ENCODE measurements at places on chromosomes 7 and 10.

DNA sequence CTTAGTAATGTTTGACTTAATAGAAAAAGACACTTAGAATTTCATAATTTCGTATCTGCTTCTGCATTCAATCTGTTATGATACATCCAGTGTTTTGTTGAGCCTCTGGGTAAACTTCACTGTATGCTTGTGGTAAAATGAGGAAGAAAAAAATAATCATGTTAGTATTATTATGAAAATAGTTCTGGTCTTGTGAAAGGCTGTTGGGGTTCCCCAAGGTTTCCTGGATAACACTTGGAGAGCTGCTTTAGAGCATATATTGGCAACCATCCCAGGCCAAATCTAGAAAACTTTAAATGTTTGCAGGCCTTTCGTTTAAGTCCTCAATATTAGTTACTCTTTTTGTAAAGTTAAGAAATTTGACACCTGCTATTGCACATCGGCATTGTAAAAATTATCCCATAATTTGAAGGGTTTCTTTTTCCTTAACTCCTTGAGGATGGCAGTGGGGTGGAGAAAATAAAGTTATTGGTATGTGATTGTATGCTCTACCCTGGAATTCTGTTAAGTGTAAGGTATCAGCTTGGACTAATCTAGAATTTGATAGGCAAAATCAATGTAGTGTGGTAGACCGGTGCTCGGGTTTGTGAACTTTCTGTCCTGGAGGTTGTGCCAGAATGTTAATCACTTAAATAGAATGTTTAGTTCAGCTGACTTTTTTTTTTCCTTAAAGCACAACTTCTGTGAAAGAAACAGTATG, 54.5 kb downstream of the WAC start:
- no peak for DNase-seq

- no peak for DNase-seq
These were observed 72.3 kb upstream of the SRRM3 start for GRCh38 chr7:76129366-76129765.

DNA sequence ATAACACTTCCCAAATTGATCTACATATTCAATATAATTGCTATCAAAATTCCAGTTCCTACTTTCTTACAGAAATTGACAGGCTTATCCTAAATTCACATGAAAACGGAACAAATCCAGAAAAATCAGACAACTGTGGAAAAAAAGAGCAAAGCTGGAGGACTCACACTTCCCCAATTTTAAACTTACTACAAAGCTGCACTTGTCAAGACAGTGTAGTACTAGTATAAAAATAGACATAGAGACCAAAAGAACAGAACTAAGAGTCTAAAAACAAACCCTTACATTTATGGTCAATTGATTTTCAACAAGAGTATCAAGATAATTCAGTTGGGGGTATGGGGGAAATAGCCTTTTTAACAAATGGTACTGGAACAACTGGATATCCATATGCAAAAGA, 27.5 kb downstream of the LMBR1 start:
- DNase-seq: no peak

DNA sequence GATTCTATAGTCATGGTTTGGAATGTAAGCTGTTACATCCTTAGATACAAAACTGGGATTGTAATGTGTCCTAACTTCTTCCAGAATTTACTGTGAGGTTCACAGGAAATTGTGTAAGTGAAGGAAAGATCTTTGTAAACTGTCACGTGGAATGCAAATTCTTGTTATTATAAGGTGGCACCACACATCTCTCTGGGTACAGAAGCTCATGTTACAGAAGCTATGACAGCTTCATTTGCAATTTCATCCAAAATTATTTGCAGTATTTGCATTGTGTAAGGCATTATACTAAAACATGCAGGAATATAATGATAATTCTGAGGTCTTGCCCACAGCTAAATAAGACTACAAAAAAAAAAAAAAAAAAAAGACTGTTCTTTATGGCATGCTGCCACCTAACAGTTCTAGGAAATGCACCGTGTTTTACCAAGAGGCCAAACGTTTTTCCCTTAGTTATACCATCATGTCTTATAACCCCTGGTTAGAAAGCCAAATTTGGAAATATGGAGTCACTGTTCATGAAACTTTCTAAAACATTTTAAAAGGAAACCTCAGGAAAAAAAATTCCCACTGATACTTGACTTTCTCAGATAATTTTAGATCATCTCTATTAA, 17.6 kb downstream of the MINDY3 start:
- no peak for DNase-seq

GRCh38 chr10:132914732-132915131, 27.6 kb downstream of the CFAP46 start:
- DNase-seq: peak; percentile 34

DNA sequence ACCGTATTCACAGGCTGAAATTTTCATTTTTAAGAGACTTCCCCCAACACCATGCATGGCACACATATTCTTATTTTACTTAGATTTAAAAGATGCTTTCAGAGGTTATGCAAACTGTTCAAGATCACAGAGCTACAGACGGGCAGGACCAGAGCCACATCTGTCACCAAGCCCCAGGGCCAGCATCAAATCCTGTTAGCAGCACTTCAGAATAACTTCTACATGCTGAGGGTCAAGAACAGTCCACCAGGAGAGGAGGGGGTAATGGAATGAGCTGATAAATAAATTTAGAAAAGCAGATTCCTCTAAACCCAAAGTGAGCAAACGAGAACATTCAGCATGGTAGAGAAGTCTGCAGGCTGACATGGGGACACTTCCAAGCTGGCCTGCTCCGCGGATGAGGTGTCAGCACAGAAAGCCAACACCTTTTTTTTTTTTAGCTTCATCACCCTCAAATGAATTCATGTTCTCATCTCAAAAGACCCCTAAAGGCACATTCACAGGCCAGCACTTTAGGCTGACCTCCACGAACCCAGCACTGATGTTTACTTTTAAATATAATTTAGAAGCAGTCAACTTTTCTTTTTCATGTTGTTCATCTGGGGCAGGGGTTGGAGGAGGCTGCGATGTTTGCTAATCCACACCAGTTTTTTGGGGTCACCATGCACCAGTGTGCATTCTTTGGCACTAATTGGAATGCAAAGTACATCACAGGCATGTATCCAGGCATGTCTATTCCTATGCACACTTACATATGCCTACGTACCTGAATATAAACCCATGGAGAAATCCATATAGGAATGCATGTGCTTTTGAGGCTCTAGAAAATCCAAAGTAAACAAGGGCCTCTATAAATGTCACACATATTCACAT, 249.0 kb downstream of the TNS3 start:
- no peak for DNase-seq

DNA sequence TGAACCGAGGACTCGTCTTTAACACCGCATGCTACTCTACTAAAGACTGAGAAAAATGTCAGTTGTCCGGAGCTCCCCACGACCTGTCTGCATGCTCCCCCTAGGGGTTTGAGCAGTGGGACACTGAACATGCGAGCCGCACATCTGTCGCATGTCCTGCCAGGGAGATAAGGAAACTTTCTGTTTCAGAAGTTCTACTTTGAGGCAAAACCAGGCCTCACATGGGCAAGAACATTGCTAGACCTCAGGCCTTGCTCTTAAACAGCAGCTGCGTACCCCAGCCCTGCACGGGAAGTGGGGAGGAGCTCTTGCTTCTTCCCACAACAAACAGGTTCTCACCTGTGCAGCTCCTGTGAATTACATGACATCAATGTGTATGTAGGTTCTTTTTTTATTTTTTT, 30.3 kb upstream of the HERPUD2 start:
- DNase-seq: peak; percentile 79

DNA sequence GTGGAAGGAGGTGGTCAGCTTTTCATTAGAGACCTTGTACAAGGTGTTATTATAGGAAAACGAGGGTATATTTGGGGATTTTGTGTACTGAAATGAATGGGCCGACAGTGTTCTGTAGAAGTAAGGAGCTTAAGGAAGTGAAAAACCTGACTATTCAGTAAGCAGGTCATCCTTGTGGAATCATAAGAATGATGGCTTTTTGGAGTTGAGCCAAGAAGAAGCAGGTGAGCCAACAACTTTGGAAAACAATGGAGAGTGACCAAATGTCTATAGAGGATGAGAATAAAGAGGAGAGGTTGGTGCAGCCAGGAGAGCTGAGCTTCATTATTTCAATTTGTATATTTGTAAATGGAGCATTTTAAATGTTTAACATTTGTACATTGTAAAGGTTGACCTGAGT, 595.7 kb downstream of the CCSER2 start:
- no peak for DNase-seq

DNA sequence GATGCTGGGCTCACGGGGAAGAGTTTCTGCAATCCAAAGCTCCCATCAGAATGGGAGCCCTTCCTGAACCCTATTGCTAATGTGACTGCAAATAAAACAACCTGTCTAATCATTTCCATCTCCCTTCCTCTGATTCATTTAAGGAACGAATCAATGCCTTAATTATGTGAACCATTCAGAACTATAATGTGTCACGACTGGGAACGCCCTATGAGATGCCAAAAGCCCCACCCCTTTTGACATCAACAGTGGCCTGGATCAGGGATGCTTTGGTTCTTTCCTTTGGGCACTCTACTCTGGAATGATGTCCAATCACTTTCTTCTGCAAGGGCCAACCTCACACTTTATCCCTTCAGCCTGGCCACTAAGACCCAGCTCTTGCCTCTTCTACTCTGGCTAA, 195.4 kb upstream of the AOAH start:
- no peak for DNase-seq

GRCh38 chr7:14085901-14086300, 96.4 kb upstream of the ETV1 start:
- DNase-seq: no peak

DNA sequence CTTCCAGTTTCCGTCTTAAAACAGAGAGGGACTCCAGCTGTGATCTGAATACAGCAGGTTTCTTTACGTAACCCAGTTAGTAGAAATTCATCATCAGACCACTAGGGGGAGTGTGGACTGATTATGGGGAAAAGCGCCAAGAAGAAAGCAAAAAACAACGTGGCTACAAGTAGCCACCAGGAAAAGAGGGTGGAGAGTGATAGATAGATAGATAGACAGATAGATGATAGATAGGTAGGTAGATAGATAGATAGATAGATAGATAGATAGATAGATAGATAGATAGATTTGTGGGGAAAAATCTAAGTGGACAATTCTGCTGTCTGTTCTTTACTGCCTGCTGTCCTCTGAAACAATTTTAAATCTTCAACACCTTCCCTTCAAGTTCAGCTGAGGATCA, 12.7 kb upstream of the AKR1B10 start:
- no peak for DNase-seq

GRCh38 chr7:154720016-154720415, 282.9 kb downstream of the PAXIP1 start:
- no peak for DNase-seq

- DNase-seq: no peak
These were observed 1214.1 kb downstream of the SORCS1 start for GRCh38 chr10:105950410-105950809.

DNA sequence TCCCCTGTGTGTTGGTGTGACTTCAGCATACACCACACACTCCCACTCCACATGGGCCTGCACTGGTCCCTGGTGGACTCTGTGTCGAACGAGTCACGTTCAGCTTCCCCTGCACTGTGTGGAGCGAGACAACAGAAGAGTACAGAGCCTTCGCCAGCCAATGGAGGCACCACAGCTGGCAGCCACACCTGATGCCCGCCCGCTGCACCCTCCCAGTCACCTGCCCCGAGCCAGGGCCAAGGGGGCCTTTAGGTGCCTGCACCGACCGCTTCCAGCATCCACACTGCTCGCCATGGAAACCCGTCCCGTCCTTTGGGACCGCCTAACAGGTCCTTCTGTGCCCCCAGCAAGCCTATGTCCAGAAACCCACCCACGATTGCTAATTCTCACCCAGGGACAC, 9.2 kb downstream of the FOXL3 start:
- peak; percentile 50 for DNase-seq

GRCh38 chr7:121259826-121260225, 69.0 kb upstream of the WNT16 start:
- no peak for DNase-seq

- no peak for DNase-seq
These were observed 36.0 kb downstream of the BCAP29 start for GRCh38 chr7:107615910-107616680.

DNA sequence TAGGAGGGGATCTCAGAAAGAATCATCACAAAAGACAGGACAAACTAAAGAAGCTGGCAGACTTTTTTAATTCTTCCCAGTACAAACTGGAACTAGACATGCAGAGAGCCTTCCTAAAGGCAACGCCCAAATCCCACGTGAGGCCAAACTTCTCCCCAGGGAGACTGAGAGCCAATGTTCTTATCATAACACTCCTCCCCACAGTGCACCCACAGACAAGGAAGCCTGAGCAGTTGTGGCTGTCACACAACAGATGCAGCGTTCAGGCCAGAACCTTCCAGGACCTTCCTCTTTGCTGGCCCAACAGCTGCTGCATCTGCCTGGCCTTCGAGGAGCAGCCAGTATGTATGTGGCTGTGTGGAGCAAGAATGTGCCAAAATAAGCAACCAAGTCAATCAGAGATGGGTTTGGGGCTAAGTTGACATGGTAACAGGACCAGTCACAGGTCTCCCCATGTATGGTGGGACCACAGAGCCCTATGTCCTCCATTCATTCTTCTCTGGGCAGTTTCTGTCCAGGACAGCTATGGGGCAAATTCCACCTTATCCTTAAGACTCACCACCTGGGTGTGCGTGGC, 34.9 kb downstream of the SRPK2 start:
- no peak for DNase-seq

GRCh38 chr10:128985036-128985435, 482.0 kb upstream of the MGMT start:
- DNase-seq: no peak

DNA sequence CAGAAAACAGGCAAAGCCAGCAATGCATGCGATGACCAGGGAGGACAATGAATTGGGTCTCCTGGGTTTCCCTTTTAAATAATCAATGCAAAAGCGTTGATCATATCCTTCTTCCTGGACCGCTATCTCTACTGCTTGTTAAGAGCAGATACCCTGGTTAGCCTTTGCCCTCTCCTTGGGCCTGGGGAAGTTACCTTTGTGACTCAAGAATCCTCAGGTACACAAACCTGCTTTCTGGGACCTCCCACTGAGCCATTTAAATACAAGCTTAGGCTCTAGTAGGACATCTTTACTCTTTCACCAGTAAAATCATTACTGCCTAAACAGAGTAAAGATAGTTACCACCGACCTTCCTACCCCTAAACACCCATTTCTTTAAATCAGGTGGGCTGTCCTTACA, 173.9 kb downstream of the WNT2 start:
- DNase-seq: no peak

- no peak for DNase-seq
These were observed 313.0 kb upstream of the AOAH start for GRCh38 chr7:37037286-37037685.

- peak; percentile 36 for DNase-seq
These were observed 80.4 kb upstream of the ANLN start for GRCh38 chr7:36309301-36309700.

- DNase-seq: no peak
These were observed 2.4 kb downstream of the EIF4H start for GRCh38 chr7:74176555-74176954.

DNA sequence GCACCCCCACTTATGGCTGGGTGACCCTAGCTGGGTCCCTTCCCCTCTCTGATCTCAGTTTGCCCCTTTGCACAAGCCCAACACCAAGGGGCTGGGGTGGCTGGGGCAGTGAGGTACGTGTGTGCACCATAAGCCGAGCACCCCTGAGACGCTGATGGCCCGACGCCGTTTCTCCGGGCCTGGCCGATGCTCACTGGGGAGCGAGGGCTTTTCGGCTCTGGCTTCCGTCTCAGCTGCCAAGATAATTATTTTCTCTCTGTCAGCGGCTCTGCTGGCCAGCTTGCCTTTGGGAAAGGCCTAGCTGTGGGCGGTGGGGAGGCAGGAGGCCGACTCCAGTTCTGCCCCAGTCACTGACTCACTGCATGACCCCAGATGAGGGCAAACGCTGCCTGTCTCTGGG, 91.0 kb downstream of the ZMIZ1 start:
- no peak for DNase-seq

GRCh38 chr10:87913156-87913921, 49.9 kb downstream of the PTEN start:
- no peak for DNase-seq
